ENCODE measurements at places on chromosomes 6 and 20.

- DNase-seq, result no peak
Measured at GRCh38 chr20:58604128-58604881, 46.8 kb upstream of the STX16 start.

DNA sequence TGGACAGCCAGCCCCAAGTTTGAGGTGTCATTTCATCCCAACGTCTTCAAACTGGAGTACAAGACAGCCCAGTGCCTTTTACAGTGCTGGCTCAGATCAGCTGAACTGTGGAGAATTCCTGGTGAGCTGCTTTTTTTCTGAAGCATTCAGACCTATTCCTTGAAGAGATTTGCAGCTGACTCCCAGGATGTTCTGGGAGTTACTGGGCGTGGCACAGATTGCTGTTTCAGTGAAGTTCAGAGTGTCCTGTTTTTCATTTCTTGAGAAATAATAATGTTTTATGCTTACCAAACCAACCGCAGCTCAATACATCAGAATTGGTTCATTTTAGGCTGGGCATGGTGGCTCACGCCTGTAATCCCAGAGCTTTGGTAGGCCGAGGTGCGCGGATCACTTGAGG is 33.4 kb upstream of the SRPK1 start:
- DNase-seq, result no peak

- DNase-seq, result no peak
Measured at GRCh38 chr6:18395856-18396197, 8.7 kb downstream of the RNF144B start.

DNA sequence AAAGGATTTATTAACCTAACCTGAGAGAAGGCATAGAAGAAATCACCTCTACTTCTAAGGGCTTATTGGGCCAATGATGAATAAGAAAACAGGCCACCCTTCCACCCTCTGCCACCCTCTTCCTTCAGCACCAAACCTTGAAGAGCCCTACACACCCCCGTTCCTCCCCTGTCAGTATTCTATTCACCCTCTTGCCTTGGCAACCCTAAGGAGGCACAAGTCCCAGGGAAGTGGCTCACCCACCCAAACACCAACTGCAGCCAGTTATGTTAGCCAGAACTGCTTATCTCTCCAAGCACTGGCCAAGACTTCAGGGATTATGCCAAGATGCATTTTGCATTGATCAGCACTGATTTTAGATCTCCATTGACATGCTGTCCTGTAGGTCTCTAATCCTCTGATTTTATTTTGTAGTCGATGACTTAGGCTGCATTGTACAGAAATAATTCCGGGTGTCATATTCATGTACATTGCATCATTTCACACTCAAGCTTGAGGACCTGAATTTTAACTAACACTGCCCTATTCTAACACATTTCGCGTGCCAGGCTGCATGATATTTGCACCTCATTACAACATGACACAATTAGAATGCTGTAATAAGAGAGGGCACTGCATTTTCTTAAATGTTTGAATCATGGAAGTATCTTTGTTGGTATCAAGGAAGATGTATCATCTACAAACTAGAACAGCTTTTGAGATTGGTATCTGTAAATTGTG is 15.7 kb downstream of the CNKSR3 start:
- DNase-seq, result no peak

GRCh38 chr6:69623357-69623756 is 173.5 kb downstream of the LMBRD1 start:
- no peak for DNase-seq

DNA sequence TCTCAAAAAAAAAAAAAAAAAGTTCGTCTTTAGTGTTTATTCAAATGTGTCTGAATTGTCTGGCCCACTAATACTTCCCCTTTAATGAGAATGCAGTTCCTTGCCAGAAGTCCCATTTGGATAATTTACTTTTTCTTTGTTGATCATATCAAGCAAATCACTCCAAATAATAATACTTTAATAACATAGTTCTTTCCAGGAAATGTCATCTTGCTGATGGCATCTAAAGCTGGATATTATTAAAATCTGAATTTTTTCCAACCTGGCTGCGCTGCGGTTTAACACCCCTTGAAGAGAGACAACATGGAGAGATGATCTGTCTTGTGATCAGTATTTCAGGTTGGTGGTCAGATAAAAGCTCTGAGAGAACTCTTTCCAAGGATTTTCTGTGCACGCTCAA is 111.2 kb upstream of the CNKSR3 start:
- no peak for DNase-seq

- DNase-seq, result no peak
Measured at GRCh38 chr6:5125152-5126006, 40.2 kb downstream of the PPP1R3G start.

DNA sequence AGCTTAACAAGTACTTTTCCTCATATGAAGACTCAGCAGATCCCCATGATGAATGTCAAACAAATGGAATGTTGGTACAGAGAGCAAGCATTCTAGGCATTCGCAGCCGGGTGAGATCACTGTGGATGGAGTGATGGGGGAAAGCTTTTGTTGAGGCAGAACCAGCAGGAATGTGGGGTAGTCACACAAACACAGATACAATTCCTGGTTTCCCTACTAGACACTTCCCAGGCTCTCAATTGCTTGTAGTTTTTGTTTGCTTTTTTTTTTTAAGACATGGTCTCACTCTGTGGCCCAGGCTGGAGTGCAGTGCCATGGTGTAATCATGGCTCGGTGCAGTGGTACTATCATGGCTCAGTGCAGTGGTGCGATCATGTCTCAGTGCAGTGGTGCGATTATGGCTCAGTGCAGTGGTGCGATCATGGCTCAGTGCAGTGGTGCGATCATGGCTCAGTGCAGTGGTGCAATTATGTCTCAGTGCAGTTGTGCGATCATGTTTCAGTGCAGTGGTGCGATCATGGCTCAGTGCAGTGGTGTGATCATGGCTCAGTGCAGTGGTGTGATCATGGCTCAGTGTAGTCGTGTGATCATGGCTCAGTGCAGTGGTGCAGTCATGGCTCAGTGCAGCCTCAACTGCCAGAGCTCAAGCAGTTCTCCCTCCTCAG is 15.4 kb upstream of the IER3 start:
- no peak for DNase-seq

DNA sequence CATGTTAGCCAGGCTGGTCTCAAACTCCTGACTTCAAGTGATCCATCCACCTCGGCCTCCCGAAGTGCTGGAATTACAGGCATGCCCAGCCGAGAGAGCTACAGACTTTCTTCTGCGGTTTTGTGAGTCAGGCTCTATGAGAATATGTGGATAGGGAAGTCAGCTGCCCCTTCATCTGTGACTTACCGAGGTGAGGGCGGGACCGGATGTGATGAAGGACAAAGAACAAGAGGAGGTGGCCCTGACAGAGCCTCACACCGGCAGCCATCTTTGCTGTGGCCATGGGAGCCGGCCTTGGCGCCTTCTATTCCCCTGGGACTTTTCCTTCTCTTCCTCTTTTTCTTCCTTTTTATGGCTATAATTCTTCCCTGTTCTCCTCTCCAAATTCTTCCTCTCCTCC is 67.0 kb downstream of the IYD start:
- DNase-seq, result no peak

DNA sequence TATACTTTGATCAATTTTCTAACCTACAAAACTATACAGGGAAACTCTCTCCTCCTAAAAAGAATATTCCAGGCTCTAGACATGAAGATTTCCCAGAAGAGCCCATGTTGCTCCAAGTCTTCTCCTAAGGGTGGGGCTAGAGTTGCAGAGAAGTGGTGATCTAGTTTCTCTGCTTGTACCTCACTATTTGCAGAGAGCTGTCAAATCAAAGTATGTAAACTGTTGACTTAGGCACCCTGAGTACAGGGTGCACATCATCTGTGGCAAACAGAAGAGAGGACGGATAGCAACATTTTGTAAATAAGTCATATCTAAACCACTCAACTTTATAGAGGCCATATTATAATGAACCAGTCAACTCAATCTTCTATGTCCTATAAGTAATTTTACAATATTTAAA is 250.1 kb downstream of the KHDRBS2 start:
- DNase-seq, result no peak

- no peak for DNase-seq
Measured at GRCh38 chr6:34300332-34300751, 51.5 kb upstream of the SMIM29 start.

- DNase-seq, result no peak
Measured at GRCh38 chr6:76247527-76247926, 175.1 kb upstream of the IMPG1 start.

DNA sequence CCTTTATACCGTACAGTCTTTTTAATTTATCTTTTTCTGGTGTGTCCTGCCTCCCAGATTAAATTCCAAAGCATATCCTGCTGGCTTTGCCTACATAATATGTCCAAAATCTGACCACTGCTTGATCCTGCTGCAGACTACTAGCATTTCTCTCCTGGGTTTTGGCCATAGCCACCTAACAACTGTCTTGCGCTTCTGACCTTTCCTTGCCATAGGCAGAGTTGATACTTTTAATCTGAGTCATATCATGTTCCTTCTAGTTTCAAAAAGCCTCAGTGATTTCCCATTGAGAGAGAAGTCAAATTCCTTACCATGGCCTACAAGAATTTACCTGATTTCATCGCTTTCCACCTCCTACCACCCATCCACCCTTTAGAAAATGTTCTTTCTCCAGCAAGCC is 104.8 kb downstream of the BCKDHB start:
- no peak for DNase-seq

- DNase-seq, result no peak
Measured at GRCh38 chr6:111038534-111039252, 48.6 kb upstream of the SLC16A10 start.
